ENCODE measurements at places on chromosomes 6 and 20.

DNA sequence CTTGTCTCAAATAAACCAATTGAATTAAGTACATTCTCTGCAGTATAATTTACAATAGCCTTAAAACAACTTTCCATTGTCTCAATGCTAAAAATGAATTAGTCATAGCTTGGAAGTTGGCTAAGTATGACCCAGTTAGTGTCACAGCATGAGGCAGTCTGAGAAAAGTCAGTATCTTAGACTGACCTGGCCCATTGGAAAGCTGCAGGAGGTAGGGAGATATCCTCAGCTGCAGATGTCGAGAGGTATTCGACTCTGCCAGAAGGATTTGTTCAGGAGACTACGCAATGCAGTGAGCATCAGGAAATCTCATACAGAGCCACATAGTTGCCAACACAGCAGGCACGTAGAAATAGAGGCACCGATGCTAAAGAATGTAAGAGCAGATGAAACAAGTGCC is 350.9 kb upstream of the NRSN1 start:
- DNase-seq = no peak

- no peak for DNase-seq
Observed at GRCh38 chr6:25950297-25950696, 12.3 kb upstream of the TRIM38 start.

- DNase-seq = no peak
Observed at GRCh38 chr6:83096791-83097190, 29.3 kb downstream of the DOP1A start.

DNA sequence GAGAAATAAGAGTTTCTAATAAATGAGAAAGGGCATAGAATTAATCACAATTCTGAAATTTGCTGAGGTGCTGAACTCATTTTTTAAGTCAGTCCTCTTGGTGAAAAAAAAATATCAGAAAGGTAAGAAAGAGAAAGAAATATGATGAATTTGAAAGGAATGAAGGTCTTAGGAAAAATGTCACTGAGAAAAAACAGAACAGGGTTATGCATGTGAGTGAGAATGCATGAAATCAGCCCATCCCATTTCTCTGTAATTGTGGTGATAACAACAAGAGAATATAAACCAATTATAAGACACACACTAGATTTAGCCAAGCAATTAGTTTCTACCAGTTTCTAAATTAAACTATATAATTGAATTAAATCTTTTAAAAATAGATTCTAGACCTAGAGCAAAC is 138.9 kb downstream of the TBX18 start:
- no peak for DNase-seq

- DNase-seq = no peak
Observed at GRCh38 chr6:54031169-54031568, 80.1 kb upstream of the MLIP start.

All from activated T-cell treated with anti-CD3 and anti-CD28 coated beads, Interleukin-2, amount 50 U/mL, for 4 hours (primary cell).